ENCODE measurements at places on chromosomes 3 and 15.

DNA sequence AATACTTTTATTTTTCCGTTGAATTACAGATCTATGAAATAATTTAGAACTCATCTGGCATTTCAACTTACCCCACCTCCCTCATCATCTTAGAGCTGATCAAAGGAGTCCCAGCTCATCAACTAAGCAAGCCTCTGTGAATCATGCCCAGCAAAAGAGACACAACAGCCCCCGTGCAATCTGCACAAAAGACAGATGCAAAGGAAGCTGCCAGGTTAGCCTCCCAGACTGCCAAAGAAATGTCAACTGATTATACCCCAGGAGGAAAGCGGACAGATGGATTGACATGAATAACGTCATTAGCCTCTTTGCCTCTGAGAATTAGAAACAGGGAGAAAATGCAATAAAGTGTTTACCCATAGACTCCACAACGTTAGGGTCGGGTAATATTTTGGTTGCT is 75.0 kb downstream of the GABRB3 start:
- DNase-seq = no peak

- no peak for DNase-seq
These were observed 67.2 kb downstream of the ST6GAL1 start for GRCh38 chr3:186997473-186997939.

DNA sequence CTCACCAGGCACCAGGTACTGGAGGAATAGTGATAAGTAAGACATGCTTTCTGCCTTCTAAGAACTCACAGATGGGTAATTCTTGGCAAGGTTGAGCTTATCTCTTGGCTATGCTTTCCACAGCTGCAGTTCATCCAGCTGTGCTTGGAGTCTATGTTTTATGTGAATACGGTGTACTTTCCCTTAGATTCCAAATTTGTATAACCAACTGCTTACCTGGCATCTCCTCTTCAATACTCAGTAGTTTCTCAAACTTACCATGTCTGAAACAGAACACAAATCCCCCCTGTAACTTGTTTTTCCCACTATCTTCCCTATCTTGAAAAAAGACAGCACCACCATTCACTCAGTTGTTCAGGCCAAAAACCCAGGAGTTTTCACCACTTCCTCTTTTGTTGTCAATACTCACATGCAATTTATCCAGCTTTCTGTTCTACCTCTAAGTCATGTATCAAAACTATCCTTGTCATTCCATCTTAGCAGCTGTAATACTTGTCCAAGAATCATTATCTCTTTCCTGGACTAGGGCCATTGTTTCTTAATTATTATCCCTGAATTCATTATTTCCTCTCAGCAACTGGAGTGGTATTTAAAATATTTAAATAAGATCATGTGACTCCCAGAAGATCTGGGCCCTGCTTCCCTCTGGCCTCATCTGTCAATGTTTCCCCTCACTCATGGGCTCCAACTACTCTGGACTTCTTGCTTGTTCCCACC is 32.6 kb downstream of the COL6A5 start:
- DNase-seq = no peak

DNA sequence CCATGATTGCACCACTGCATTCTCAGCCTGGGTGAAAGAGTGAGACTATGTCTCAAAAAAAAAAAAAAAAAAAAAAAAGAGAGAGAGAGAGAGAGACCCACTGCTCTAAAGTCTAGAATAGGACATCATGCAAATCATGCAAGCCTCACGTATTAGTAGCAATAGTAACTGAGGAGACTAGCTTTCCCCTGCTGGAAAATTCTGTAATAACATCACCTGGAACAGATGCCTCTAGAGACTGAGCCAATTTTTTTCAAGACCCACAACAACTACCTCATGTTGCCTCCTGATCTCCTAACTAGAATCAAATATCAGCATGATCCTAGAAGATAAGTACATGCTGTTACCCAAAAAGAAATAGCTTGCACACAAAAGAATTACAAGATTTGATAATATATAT is 461.9 kb downstream of the AGBL1 start:
- DNase-seq = no peak

DNA sequence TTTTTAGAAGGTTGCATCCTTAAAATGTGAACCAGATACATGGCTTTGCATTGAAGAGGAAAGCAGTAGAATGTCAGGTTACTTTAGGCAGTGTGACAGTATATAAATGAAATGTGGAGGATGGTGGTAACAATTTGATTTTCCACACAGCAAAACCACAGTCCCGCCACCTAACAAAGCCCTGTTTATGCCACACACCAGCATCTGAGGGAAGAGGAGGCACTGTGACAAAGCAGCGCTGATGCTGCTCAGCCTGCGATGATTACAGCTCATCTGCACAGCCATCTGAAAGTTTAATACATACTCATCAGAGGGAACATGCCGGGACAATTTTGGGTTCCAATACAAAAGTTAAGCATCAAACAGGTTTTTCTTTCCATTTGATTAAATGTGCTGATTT is 8.9 kb downstream of the RNF7 start:
- no peak for DNase-seq

DNA sequence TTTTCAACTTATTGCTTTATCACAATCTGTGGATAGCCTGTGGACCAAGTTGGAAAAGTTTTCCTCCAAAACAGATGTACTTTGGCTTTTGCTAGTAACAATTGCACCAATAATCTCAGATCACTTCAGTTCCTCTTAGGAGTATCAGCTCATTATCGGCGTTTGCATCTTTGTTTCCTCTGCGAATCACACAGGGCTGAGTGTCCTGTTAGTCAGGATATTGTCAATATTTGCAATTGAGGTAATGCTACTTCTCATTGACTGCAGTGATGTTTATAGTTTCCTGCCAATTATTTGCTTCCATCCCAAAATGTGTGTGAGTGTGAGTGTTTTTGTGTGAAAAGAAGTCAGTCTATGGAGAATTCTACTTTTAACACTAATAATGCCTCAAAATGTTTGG is 545.0 kb downstream of the SI start:
- no peak for DNase-seq

- no peak for DNase-seq
These were observed 18.6 kb upstream of the SLC24A5 start for GRCh38 chr15:48102167-48102566.

DNA sequence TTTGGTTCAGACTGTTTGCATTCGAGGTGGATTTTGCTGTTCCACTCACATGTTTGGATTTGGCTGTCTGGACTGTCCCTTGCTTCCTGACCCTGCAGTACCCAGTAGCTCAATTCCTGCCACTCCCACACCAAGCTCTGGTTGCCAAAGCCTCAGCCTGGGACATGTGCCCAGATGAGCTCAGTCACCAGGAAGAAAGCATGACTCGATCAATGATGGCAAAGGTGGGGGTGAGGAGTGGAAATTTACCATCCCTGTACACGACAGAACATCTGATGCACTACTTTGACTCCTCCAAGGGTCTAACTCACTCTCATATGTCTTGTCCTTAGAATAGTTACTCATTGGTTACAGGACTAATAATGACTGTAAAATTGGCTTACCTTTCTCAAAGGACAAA is 45.2 kb downstream of the ZNF385D start:
- DNase-seq = no peak

GRCh38 chr3:118406562-118406961 is 628.1 kb downstream of the IGSF11 start:
- DNase-seq = no peak

GRCh38 chr3:22632536-22632935 is 570.6 kb upstream of the UBE2E2 start:
- DNase-seq = no peak

- no peak for DNase-seq
These were observed 36.4 kb downstream of the USF3 start for GRCh38 chr3:113659996-113660395.

- no peak for DNase-seq
These were observed 33.1 kb downstream of the CCDC80 start for GRCh38 chr3:112607863-112608262.

DNA sequence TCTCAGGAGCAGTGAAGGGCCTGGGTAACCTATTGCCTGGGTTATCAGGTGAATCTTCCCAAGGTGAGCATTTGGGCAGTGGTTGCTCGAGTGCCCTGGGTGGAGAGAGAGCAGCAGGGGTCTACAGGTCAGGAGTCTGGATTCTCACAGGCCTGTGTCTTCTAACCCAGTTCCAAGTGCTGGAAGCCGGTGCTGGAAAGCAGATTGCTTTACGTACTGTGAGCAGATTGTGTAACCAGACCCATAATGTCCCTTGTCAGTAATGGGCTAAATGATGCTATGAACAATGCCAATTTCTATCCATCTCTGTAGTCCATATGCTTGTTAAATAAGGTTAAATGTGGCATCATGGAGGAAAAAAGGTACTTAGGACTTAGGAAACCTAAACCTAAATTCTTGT is 106.5 kb downstream of the TPRG1 start:
- DNase-seq = no peak

- no peak for DNase-seq
These were observed 342.9 kb upstream of the DPH6 start for GRCh38 chr15:35888815-35889214.

- DNase-seq = no peak
These were observed 168.1 kb upstream of the LRRN1 start for GRCh38 chr3:3631114-3631513.

GRCh38 chr3:53102601-53103147 is 27.6 kb downstream of the RFT1 start:
- no peak for DNase-seq

GRCh38 chr3:31942446-31942845 is 38.6 kb downstream of the OSBPL10 start:
- DNase-seq = no peak

GRCh38 chr3:157650172-157650571 is 147.0 kb upstream of the VEPH1 start:
- no peak for DNase-seq

DNA sequence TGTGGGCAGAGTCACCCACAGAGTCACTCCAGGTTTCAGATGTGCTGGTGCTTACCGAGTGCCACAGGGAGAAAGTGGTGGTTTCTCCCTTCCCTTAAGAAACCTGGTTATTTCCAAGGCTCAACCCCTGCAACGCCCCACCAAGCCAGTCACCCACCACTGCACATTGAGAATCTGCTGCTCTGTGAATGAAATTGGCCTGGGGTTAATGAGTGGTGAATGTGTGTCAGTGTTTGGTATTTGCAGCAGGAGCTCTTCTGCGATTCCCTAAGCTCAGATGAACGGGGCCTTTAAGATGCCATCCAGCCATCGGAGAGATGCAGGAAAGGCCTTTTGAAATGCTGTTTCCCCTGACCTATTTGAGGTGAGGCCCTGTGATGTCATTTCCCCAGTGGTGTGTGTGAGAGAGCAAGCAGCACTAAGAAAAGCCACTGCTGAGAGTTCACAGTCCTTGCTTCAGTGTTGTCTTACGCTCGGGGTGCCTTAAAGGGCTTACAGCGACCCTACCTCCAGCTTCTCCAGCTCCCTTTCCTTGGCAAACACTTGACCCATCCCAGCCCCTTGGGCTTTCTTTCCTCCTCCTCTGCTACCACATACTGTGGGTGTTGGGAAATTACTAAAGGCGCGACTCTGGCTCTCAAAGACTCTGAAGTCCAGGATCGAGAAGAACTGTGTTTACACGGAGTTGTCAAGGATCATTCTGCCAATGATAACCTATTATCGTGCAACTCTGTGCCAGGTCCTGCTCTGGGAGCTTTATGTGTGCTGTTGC is 68.9 kb downstream of the SMAD3 start:
- peak; percentile 56 for DNase-seq

GRCh38 chr3:133278260-133279043 is 121.4 kb upstream of the BFSP2 start:
- DNase-seq = no peak

GRCh38 chr15:42072141-42072685 is 22.1 kb downstream of the PLA2G4D start:
- DNase-seq = no peak

DNA sequence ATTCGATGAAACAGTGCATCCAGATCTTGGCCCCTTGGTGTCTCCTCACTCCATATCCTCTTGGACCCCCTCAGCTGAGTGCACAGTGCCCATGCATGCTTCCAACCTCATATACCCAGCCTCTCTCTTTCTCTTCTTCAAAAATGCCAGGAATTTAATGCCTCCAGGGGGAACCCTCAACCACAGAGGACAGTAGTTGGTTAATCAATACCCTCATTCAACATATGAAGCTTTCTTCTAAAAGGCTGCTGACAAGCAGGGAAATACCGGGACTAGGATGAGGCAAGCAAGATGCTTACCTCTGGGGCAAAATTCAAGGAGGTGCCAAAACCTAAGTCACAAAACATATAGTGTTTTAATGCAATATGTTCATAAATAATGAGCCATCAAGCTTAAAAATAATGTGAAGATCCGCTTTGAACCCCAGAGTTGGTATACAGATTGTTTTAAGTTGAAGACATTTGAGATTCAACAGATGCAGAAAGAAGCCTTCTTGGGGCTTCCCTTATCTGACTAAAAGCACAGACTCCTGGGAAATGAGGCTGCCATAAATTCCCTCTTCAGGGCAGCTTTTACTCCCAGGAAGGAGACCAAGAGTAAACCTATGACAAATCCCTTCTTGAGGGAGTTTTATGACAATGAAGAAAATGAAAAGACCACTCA is 48.2 kb upstream of the FHIT start:
- DNase-seq = no peak

GRCh38 chr3:111882194-111882593 is 23.1 kb downstream of the PHLDB2 start:
- no peak for DNase-seq

- DNase-seq = no peak
These were observed 21.9 kb downstream of the ZIC4 start for GRCh38 chr3:147384210-147385058.

DNA sequence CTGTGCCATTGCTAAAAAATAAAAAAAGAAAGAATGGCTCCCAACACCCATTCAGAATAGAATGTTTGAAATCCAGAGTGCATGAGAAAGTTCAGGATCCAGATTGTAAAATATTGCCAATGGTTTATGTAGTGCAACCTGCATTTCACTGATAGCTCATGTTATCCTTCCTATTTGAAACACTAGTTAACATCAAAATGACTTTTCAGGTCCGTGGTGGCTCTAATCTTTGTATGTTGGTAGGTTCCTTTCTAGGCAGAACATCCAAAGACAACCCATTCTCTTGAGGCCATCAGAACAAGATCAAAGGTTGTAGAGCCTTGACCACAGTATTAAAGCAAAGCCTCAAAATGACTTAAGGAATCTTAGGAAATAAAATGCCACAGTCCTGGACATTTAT is 51.0 kb downstream of the PLCL2 start:
- DNase-seq = no peak

- peak; percentile 60 for DNase-seq
These were observed at the start of gene GPR171 for GRCh38 chr3:151203051-151203420. Gene GPR171 (minus strand): TSS chr3:151203216. CDS start chr3:151199386, 3,830 bp downstream.

DNA sequence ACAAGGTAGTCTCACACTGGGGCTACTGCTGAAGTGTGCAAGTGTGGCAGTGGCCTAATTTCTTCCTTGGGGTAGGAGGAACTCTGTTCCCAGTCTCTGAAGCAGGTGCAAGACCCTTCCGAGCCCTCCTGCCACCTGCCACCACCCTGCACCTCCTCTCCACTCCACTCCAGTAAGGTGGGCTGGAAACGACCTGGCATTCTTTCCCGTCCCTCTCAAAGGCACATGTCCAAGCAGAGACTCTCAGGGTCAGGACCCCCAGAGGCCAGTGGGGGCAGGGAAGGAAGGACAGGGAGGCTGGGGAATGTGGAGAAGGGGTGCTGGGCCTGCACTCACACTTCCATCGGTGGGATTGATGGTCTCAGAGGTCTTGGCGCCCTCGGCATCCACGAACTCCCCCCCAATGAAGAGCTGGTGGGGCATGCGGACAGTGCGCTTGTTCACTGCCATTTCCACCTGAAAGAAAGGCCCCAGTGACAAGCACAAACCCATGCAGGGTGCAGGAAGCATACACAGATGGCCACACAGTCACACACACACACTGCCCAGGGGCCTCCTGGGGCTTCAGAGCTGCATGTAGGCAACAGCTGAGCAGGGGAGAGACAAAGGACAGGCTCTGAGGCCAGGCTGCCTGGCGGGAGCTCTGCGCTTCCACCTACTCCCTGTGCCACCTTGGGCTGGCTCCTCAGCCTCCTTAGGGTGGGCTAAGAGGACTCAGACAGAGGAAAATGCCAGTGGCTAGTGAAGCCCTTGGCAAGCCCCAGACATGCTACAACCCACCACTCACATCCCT is 43.8 kb downstream of the ALDH1L1 start:
- no peak for DNase-seq

All from activated CD4-positive, alpha-beta T cell treated with anti-CD3 and anti-CD28 coated beads, Interleukin-2, amount 50 U/mL, for 1 hour (primary cell).